ENCODE measurements at places on chromosomes 12 and 14.
A peak's percentile ranks its signal among the peaks of the same experiment; 100 is the strongest.

- no peaks in the 10 kb centered on the region for H3K36me3 ChIP-seq
- DNase-seq, result no peak
- H3K4me3 ChIP-seq, result no peak overlapping the region
- no peaks in the 10 kb centered on the region for H3K4me1 ChIP-seq
- H3K27ac ChIP-seq, result no peak overlapping the region
- no peaks in the 10 kb centered on the region for H3K27me3 ChIP-seq
Observed at GRCh38 chr12:65432651-65433050, 154.2 kb downstream of the MSRB3 start.

GRCh38 chr14:102363182-102363943 lies 622 bp downstream of the TECPR2 start:
- peak overlapping the region; percentile 97 for H3K27ac ChIP-seq
- DNase-seq, result no peak
- peaks cover 13% of the 10 kb centered on the region for H3K36me3 ChIP-seq

- H3K4me3 ChIP-seq, result no peak overlapping the region
- no peaks in the 10 kb centered on the region for H3K27me3 ChIP-seq
- no peak for DNase-seq
- no peak overlapping the region for H3K27ac ChIP-seq
Observed at GRCh38 chr12:49187184-49187583, 1.7 kb downstream of the TUBA1A start.

- no peak overlapping the region for H3K4me3 ChIP-seq
- no peaks in the 10 kb centered on the region for H3K4me1 ChIP-seq
- no peak overlapping the region for H3K27ac ChIP-seq
- no peaks in the 10 kb centered on the region for H3K27me3 ChIP-seq
- DNase-seq, result no peak
Observed at GRCh38 chr12:113903381-113903863, 62.7 kb downstream of the RBM19 start.

GRCh38 chr14:101126731-101127130 lies 223.2 kb upstream of the RTL1 start:
- no peak overlapping the region for H3K27ac ChIP-seq
- H3K27me3 ChIP-seq, result peaks cover 35% of the 10 kb centered on the region
- no peak overlapping the region for H3K4me3 ChIP-seq
- no peak for DNase-seq
- peaks cover 6% of the 10 kb centered on the region for H3K4me1 ChIP-seq
- no peaks in the 10 kb centered on the region for H3K36me3 ChIP-seq

DNA sequence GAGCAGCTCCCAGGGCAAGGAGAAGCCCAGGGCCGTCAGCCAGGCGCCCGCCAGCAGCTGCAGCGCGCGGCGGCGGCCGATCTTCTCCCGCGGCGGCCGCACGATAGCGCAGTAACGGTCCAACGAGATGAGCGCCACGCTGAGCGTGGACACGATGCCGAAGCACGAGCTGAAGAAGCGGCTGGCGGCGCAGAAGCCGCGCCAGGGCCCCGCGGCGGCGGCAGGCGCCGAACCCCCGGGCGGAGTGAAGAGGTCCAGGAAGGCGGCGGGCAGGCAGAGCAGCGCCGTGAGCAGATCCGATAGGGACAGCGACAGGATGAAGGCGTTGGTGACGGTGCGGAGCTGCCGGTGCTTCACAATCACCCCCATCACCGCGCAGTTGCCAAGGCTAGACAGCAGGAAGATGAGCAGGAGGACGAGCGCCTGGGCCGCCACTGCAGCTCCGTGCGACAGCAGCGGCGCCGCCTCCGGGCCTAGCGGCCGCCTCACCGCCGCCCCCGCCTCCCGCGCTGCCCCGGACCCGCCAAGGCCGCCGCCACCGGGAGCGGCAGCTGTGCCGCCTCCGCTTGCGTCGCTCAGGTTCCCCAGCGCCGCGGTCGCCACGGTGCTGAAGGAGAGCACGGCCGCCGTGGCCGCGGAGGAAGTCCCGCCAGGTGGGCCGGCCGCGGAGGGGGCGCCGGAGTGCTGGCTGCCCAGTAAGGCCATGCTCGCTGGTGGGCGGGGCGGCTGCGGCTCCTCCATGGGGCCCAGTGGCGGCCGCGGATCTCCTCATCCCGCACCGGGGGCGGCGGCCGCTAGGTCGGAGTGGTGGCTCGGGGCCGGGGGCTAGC lies 479 bp downstream of the GPR135 start:
- DNase-seq, result peak; percentile 24
- H3K36me3 ChIP-seq, result peaks cover 17% of the 10 kb centered on the region
- H3K4me1 ChIP-seq, result peaks cover 8% of the 10 kb centered on the region

- peak overlapping the region; percentile 57 for H3K4me3 ChIP-seq
- H3K36me3 ChIP-seq, result peaks cover 2% of the 10 kb centered on the region
- peaks cover 28% of the 10 kb centered on the region for H3K4me1 ChIP-seq
Observed at GRCh38 chr12:120886199-120887018, 17.7 kb downstream of the SPPL3 start.

DNA sequence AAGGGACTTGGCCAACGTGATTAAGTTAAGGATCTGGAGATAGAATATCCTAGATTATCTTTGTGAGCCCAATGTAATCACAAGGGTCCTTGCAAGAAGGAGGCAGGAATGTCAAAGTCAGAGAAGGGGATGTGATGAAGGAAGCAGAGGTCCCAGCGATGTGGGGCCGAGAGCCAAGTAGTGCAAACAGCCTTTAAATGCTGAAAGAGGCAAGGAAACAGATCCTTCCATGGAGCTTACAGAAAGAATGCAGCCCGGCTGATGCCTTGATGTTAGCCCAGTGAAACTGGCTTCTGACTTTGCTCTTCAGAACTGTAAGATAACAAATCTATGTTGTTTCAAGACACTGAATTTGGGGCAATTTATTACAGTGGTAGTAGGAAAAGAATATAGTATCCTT lies 74.9 kb downstream of the NEDD1 start:
- peaks cover 11% of the 10 kb centered on the region for H3K4me1 ChIP-seq
- H3K36me3 ChIP-seq, result peaks cover 1% of the 10 kb centered on the region

All from stimulated activated naive B cell treated with anti-CD40 and anti-IgM and Interleukin-4, amounts not matched to agents 10 μg/mL and 1 μg/mL and 100 μg/mL, for 72 hours (primary cell).